ENCODE measurements at places on chromosomes 16 and 17.
A peak's percentile ranks its signal among the peaks of the same experiment; 100 is the strongest.

- peak; percentile 87 for DNase-seq
Observed at GRCh38 chr17:6823011-6823442, 8.5 kb downstream of the TEKT1 start.

DNA sequence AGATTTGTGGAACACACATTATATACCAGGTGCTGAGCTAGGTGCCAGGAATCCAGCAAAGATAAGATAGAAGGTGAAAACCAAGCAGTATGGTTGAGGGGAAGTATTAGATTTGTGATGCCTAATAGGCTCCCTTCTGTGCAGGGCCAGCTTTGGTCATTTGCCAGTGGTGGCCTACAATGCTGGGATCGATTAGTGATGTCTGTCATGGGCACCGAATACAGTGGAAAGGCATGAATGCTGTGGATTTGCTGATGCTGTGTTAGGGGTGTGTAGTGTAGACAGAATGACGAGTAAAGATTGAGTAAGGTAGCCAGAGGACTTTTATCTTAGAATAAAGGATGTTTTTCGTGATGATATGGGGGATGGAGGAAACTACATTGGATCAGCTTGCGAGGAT, 48.9 kb downstream of the SNX29 start:
- no peak for DNase-seq

- DNase-seq: no peak
Observed at GRCh38 chr17:29299031-29299430, 5.1 kb upstream of the NUFIP2 start.

DNA sequence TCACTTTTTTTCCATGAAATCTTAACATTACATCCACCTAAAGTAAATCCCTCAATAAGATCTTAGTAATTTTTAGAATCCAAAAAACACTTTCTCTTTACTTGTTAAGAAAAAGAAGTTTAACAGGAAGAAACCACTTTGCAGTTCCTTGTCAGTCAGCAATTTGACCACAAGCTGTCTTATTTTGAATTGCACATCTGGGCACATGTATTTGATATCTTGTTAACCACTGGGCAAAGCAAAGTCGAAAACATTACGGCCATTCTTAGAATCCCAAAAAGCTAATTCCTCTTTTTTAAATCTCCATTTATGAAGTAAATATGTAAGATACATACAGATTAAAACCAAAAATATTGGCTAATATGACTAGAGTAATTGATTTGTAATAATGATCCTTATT, 1.1 kb downstream of the ABCA10 start:
- DNase-seq: no peak

- peak; percentile 66 for DNase-seq
Observed at GRCh38 chr16:67091906-67092566, 17.7 kb upstream of the PHAF1 start.

DNA sequence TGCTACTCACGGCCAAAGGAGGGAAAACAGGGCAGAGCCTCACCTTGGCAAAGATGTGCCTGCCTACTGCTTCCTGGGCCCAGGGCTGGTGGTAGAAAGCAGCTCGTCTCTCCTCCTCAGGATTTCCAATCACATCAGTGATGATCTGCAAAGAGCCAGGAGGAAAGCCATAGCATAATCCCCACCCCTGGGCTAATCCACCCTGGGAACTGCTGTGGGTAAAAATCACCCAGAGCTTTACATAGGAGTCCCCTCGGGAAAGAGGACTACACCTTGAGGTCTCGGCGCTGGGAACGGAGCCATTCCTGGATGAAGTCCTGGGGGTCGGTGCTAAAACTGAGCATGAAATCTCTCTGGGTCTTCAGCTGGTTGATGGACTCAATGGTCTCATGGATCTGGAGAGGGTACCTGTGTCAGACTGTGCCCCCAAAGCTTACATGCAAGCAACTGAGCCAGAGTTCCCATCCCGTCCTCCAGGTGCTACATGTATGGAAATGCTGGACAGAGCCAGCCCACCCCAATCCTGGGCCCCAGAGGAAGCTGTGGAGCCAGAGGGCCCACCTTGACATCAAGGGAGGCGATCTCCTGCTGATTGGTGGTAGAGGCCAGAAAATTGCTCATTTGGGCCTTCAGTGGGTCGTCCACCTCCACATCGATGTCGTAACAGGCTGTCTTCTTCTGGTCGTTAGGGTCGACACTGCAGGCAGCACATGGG, 5.7 kb upstream of the FTSJ3 start:
- no peak for DNase-seq

DNA sequence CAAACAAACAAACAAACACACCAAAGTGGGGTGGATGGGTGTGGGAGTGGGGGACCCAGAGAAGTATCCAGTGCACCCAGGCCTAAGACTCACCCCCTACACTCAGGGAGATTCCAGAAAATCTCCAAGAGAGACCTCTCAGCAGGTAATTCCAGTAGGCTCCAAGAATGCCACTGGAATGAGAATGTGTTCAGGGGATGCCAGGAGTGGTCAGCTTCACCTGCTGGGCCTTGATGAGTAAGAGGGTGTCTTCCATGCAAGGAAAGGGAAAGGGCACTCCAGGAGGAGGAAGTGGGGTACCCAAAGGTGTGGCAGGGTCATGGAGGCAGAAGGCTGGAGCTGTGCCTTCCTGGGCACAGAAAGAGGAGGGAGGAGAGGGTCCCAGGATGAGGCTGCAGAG, 9.9 kb downstream of the CDH1 start:
- no peak for DNase-seq

DNA sequence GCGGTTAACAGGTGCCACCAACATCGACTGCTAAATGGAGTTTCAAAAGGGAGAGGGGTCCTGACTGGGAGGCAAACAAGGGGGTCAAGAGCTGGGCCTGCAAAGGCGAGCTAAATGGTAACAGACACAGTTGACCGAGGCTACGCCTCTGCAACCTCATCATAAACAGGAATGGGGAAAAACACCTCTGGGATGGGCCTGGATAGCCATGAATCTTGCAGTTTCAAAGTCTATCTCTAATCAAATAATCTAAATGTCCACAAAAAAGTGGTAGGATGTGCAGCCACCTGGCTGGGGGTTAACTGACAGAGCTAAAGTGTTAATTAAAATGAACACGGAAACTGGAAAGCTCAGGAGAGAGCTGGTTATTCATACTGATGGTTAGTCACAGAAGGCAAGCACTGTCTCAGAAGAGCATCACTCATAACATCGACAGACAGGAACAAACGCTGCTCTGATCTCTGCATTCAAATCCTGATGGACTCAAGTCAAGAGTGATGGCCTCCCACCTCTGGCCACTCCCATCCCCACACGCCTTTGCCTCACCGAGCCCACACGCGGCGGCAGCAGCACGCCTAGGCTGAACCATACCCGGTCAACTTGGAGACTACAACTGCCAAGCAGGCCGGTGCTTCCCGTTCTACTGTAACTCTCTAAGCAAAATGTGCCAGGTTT, 56.3 kb downstream of the CREBBP start:
- DNase-seq: peak; percentile 53

DNA sequence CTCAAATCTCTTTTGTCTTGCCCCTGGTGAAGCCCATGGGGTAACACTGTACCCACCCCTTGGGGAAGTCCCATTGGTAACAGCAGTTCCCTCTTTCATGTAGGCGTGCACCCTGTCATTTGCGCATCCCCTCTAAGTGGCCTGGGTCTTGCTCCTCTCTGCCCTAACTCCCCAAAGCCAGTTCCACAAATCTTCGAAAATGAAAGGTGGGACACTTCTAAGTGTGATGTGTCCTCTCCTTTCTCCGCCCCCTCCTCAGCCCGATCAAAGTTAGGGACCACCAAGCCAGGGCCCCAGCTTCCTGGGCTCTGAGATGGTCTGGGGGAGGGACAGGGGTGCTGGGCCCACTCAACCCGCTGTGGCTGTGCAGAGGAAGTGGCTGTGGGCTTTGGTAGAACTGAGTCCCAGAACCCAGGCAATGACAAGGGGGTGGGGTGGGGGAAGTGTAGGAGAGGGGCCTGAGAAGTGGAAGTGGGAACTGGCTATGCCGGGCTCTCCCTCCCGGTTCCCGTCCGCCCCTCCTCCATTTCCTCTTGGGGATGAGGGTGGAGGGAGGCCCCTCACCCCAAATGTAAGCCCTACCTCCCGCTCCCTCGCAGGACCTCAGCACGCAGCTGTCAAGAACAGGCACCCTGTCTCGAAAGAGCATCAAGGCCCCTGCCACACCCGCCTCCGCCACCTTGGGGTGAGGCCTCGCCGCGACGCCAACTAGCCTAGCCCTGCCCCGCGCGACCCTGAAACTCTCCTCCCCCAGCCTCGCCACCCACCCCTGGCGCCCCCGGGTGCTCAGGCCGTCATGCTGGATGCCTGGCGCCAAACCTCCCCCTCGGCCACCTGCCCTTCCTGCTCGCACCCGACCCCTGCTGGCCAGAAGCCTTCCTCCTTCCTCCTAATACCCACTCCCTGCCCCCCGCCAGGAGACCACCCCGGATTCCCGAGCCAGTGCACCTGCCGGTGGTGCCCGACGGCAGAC, 8.7 kb downstream of the ABI3 start:
- no peak for DNase-seq

- no peak for DNase-seq
Observed at GRCh38 chr16:49664221-49665215, 191.4 kb downstream of the ZNF423 start.

- DNase-seq: no peak
Observed at GRCh38 chr16:84947996-84948850, 63.1 kb downstream of the ZDHHC7 start.

DNA sequence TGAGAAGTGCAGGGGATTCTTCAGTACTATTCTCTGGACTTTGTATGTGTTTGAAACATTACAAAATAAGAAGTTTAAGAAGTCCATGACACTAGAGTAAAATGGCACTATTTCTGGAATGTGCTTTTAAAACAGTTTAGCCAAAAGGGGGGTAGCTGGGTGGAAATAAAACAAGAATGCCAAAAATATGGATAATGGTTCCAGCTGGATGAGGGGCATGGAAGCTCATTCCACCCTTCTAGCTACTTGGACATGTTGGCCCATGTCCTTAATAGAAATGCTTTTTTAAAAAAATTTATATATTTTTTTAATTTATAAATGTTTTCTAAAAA, 13.1 kb downstream of the ZC3H7A start:
- no peak for DNase-seq

- DNase-seq: peak; percentile 91
Observed at GRCh38 chr17:8151120-8151640, 1.0 kb downstream of the PER1 start.

- no peak for DNase-seq
Observed at GRCh38 chr17:21378553-21378952, 2.4 kb downstream of the KCNJ12 start.

DNA sequence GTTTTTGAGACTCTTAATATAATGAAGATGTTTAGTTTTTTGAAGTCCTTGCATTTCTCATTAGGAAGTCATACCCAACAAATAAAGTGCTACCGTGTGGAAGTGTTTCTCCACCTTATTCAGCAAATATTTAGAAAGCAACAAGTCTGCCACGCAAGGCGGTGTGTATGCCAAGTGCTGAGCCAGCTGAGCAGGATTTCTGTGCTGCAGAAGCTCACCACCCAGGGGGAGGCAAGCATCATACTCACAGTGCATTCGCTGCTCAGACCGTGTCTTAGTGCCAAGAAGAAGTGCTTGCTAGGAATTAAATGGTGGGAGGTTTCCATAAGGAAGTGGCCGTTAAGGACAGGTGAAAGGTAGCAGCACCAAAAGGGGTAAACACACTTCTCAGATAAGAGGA, 111.2 kb downstream of the ARHGAP44 start:
- no peak for DNase-seq

- DNase-seq: peak; percentile 81
Observed at GRCh38 chr17:50681263-50682200, 26.2 kb downstream of the ANKRD40 start.

DNA sequence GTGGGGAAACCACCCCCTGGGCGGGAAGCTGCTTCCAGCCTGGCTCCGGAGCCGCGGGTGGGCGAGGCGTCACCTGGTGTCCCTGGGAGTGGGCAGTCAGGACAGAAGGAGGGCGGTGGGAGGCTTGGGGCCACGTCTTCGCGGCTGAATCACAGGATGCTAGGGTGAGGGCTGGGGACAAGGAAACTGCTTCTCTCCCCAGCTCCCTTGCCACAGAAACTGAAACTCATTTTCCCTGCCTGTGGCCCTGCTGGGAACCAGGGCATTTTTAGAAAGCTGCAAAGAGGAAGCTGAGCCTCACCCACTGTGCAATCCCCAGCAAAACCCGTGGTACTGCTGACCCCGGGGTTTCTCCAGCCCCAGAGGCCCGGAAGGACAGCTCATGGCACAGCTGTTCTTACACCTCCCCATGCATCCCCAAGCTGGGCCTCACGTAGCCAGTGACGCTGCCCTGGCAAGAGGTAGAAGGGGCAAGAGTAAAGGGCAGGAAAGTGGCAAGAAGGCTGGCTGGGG, 8.2 kb downstream of the RHBDF2 start:
- DNase-seq: peak; percentile 63

- DNase-seq: no peak
Observed at GRCh38 chr16:60261425-60261824, 1527.3 kb upstream of the GOT2 start.

DNA sequence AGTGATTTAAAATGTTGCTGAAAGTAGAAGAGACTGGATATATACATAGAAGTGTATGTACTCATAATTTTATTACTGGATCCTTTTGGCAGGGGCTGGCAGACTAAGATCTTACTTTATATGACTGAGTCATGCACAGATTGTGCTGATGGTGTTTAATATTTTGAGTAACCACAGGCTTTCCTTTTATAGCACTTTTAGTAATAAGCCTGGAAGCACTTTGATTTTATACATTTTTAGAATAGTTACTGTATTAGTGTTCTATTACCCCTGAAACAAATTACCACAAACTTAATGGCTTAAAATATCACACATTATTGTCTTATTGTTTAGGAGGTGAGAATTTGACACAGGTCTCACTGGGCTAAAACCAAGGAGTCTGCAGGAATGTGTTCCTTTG, 113.4 kb upstream of the CDH8 start:
- DNase-seq: no peak

DNA sequence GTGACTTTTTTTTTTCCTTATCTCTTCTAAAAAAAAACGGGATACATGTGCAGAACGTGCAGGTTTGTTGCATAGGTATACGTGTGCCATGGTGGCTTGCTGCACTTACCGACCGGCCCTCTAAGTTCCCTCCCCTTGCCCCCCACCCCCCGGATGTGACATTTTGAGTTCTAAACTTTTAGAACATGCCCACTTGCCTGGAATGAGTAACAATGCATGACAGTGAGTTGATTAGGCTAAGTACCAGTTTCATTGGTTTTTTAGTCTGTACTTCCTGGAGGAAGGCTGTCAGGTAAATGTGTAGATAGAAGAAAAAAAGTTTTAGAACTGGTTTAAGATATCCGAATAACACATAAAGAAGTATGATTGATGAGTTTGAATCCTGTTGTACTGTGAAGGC, 4.0 kb downstream of the BPTF start:
- DNase-seq: no peak

GRCh38 chr16:25141648-25142047, 30.1 kb downstream of the LCMT1 start:
- peak; percentile 63 for DNase-seq

DNA sequence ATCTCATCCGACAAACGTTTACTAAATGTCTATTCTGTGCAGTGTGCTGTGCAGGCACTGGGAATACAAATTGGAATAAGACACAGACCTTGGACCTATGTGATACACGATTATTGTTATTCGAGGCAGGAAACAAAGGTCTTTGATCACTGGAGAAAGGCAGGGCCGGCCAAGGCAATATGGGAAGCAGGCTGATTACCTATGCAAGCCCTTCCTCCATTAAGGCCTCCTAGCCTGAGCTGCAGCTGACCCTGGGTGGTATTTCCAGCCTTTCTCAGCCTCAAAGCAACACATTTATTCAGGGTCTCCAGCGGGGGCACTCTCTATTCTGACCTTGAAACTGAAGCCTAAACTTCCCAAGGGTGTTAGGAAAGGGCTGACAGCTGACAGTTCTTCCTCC, 13.4 kb downstream of the ST6GALNAC1 start:
- no peak for DNase-seq

- DNase-seq: no peak
Observed at GRCh38 chr17:44584443-44584842, 27.2 kb downstream of the FZD2 start.

Data from fibroblast of mammary gland (primary cell).